Heart left ventricle (tissue), 16 donors: ENCODE measurements at places on chromosomes 2 and 18. TPM values are rescaled to one million over a fixed set of nuclear protein-coding genes. Genes with fewer than 3 reads are reported as not detected.

Gene MPP4
- polyA plus RNA-seq, result 0.24 TPM

Gene CCDC148
- 0.24 TPM for polyA plus RNA-seq

Gene SERPINB5
- not detected for polyA plus RNA-seq

Gene SLC14A1
- 7.1 TPM for polyA plus RNA-seq

Gene PUM2
- polyA plus RNA-seq, result 18.6 TPM

Gene UGT1A5
- polyA plus RNA-seq, result not detected

Gene HTR2B
- 0.25 TPM for polyA plus RNA-seq

Gene COMMD1
- 99.5 TPM for polyA plus RNA-seq

Gene MAP3K2
- 7.5 TPM for polyA plus RNA-seq

- H3K27ac ChIP-seq, result no peak overlapping the region
- no peaks in the 10 kb centered on the region for H3K27me3 ChIP-seq
- no peak overlapping the region for H3K4me3 ChIP-seq
- no peak for DNase-seq
- H3K36me3 ChIP-seq, result peaks cover 15% of the 10 kb centered on the region
Observed at GRCh38 chr18:9530226-9531009, 55.1 kb downstream of the RALBP1 start.

- H3K4me3 ChIP-seq, result no peak overlapping the region
- H3K27ac ChIP-seq, result no peak overlapping the region
- DNase-seq, result no peak
- H3K36me3 ChIP-seq, result peaks cover 64% of the 10 kb centered on the region
- H3K27me3 ChIP-seq, result no peaks in the 10 kb centered on the region
- H3K4me1 ChIP-seq, result no peaks in the 10 kb centered on the region
Observed at GRCh38 chr2:223989206-223989855, 32.1 kb downstream of the MRPL44 start.

DNA sequence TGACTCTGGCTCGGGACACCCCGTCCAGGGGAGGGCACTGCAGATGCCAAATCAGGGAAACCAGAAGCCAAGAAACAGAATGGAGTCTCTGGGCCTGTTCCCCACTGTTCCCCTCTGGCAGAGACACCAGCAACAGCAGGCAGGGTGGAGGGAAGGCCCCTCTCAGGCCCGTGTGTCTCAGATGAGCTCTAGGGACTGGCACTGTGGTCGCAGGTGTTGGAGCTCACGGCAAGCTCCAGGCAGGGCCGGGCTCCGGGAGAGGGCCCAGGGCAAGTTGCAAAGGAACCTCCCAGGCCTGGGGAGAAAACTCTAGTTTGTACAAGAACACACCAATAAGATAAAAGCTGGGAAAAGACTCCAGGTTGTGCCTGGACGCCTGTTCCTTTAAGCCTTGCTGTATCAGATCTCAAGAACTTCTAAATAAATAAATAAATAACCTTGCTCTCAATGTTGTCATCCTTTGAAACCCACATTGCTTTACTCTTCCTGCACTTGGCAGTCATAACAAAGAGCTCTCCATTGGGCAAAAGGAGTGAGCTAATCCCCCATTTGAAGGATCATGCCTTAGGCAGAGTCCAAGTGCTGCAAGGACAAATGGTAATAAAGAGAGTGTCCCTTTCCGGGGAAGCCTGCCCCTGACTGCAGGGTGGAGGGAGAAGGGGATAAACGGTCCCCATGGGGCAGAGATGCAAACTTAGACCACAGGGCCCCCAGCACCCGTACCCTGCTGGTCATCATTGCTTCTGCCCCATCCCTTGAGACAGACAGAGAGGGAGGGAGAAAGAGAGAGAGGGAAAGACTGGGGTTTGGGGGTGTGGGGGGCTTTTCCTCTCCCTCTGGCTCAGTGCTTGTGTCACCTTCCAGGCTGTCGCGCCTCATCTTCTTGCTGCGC, 33.3 kb downstream of the CNGA3 start:
- no peak overlapping the region for H3K27ac ChIP-seq
- peaks cover 17% of the 10 kb centered on the region for H3K4me1 ChIP-seq
- no peaks in the 10 kb centered on the region for H3K36me3 ChIP-seq
- no peak for DNase-seq

DNA sequence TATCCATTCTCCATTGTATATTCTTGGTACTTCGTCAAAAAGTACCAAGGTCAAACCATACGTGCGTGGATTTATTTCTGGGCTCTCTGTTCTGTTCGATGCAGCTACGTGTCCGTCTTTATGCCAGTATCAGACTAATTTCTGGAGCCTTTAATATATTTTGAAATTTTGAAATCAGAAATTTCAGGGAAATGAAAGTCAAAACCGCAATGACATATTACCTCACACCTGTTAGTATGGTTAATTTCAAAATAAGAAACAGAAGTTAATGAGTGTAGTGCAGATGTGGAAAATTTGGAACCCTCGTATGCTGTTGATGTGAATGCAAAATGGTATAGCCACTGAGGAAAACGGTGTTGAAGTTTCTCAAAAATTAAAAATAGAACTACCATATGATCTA, 156.1 kb upstream of the TRIB2 start:
- no peak overlapping the region for H3K4me3 ChIP-seq
- DNase-seq, result no peak
- H3K27ac ChIP-seq, result no peak overlapping the region
- H3K4me1 ChIP-seq, result peaks cover 4% of the 10 kb centered on the region

DNA sequence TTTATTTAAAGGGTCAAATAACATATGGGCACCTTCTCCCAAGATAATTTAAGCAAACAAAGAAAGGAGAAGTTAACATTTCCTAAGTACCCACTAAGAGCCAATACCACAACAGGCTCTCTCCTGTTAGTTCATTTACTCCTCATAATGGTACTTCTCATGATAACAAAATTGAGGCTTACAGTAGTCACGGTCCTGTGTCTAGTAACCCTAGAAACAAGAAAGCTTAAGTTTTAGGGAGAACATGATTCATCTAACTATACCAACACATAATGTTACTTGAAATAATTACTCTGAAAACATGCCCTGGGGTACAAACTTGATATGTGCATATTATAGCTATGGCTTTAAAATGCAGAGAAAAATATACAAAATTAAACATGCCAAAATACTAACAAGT, 19.8 kb downstream of the IWS1 start:
- H3K4me1 ChIP-seq, result peaks cover 22% of the 10 kb centered on the region
- H3K4me3 ChIP-seq, result no peak overlapping the region
- DNase-seq, result no peak
- H3K27ac ChIP-seq, result no peak overlapping the region
- peaks cover 41% of the 10 kb centered on the region for H3K36me3 ChIP-seq

DNA sequence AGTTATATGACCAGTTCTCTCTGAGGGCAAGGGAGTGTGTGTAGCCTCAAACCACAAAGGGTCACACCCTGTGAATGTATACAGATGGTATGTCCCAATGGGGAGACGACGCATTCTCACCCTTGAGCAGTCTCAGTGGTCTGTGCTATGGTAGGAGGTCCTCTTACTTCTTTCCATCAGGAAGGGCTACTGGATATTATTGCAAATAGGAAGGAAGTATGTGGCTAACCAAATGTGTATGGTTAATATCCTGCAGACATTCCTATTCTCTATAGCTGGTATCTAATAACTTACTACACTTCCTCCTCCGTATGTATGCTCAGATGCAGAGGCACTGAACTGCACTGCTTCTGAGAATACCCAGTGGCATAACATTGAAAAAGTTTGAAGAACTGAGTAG, 306.7 kb upstream of the CCDC68 start:
- no peaks in the 10 kb centered on the region for H3K27me3 ChIP-seq
- no peak for DNase-seq
- no peak overlapping the region for H3K27ac ChIP-seq
- H3K4me1 ChIP-seq, result peaks cover 8% of the 10 kb centered on the region
- peaks cover 92% of the 10 kb centered on the region for H3K36me3 ChIP-seq
- no peak overlapping the region for H3K4me3 ChIP-seq

GRCh38 chr2:7950035-7950612, 731.7 kb upstream of the ID2 start:
- H3K27ac ChIP-seq, result no peak overlapping the region
- H3K4me1 ChIP-seq, result no peaks in the 10 kb centered on the region
- H3K4me3 ChIP-seq, result no peak overlapping the region

- H3K4me1 ChIP-seq, result peaks cover 40% of the 10 kb centered on the region
- no peak for DNase-seq
- H3K4me3 ChIP-seq, result no peak overlapping the region
- H3K27ac ChIP-seq, result peak overlapping the region; percentile 94
- no peaks in the 10 kb centered on the region for H3K27me3 ChIP-seq
Observed at GRCh38 chr18:9612977-9613376, 1.4 kb downstream of the PPP4R1 start.

- no peaks in the 10 kb centered on the region for H3K36me3 ChIP-seq
- no peaks in the 10 kb centered on the region for H3K4me1 ChIP-seq
- H3K27me3 ChIP-seq, result no peaks in the 10 kb centered on the region
- H3K27ac ChIP-seq, result no peak overlapping the region
- no peak for DNase-seq
- H3K4me3 ChIP-seq, result no peak overlapping the region
Observed at GRCh38 chr18:78303519-78304191, 676.0 kb upstream of the SALL3 start.

GRCh38 chr2:153027533-153027932, 309.1 kb downstream of the ARL6IP6 start:
- H3K4me3 ChIP-seq, result no peak overlapping the region
- no peaks in the 10 kb centered on the region for H3K4me1 ChIP-seq
- no peak for DNase-seq

GRCh38 chr2:133822517-133823225, 254.4 kb upstream of the NCKAP5 start:
- H3K27me3 ChIP-seq, result no peaks in the 10 kb centered on the region
- no peaks in the 10 kb centered on the region for H3K4me1 ChIP-seq
- H3K4me3 ChIP-seq, result no peak overlapping the region
- DNase-seq, result no peak
- no peak overlapping the region for H3K27ac ChIP-seq

GRCh38 chr18:4237664-4238041, 217.5 kb downstream of the DLGAP1 start:
- H3K4me3 ChIP-seq, result no peak overlapping the region
- no peaks in the 10 kb centered on the region for H3K36me3 ChIP-seq
- DNase-seq, result no peak
- no peaks in the 10 kb centered on the region for H3K4me1 ChIP-seq
- no peaks in the 10 kb centered on the region for H3K27me3 ChIP-seq
- H3K27ac ChIP-seq, result no peak overlapping the region

DNA sequence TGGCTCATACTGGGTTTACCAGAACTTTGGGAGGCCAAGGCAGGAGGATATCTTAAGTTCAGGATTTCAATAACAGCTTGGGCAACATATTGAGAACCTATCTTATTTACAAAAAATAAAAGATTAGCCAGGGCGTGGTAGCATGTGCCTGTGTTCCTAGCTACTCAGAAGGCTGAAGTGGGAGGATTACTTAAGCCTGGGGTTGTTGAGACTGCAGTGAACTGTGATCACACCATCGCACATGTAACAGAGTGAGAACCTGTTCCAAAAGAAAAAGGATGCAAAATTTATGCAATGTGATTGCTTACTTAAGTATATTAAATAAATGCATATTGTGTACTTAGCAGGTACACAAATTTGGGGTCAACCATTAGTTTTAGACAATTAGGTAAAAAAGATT, 768.9 kb upstream of the CDH7 start:
- no peak overlapping the region for H3K4me3 ChIP-seq
- H3K36me3 ChIP-seq, result no peaks in the 10 kb centered on the region
- peaks cover 4% of the 10 kb centered on the region for H3K4me1 ChIP-seq
- no peak overlapping the region for H3K27ac ChIP-seq
- H3K27me3 ChIP-seq, result no peaks in the 10 kb centered on the region

DNA sequence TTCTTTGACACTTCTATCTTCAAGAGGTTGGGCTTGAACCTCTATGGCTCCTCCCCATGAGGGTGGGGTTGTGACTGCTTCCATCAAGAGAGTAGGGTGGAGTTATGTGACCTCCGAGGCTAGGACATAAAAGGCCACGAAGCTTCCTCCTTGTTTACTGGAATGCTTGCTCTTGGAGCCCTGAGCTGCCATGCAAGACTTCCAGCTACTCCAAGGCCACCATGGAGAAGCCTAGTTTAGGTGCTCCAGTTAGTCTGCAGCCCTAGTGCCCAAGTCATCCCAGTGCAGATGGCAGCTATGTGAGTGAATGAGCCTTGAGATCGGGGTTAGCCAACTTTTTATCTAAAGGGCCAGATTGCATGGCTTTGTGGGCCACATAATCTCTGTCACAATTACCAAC, 2.4 kb upstream of the MERTK start:
- peaks cover 3% of the 10 kb centered on the region for H3K4me1 ChIP-seq
- no peaks in the 10 kb centered on the region for H3K27me3 ChIP-seq
- H3K4me3 ChIP-seq, result no peak overlapping the region

- H3K27me3 ChIP-seq, result no peaks in the 10 kb centered on the region
- H3K36me3 ChIP-seq, result no peaks in the 10 kb centered on the region
- no peak overlapping the region for H3K27ac ChIP-seq
- H3K4me3 ChIP-seq, result no peak overlapping the region
- no peak for DNase-seq
- peaks cover 2% of the 10 kb centered on the region for H3K4me1 ChIP-seq
Observed at GRCh38 chr2:25201265-25201664, 32.9 kb upstream of the POMC start.

DNA sequence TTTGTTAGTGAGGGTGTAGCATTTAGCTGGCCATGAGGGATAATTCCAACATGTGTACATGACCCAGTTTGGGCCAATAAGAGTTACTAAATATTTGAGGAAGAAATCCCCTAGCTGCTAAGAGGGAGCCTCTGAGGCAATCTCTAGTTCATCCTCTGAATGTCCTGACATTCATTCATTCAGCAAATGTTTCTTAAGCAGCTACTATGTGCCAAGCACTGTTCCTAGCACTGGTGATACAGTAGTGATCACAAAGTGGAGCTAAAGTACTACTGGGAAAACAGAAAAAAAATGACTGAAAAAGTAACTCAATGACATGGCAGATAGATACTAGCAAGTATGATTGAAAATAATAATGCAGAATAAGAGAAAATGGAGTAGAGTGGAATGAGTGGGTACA, 79.8 kb upstream of the PID1 start:
- H3K4me3 ChIP-seq, result no peak overlapping the region
- no peaks in the 10 kb centered on the region for H3K27me3 ChIP-seq
- no peak for DNase-seq
- H3K27ac ChIP-seq, result no peak overlapping the region
- no peaks in the 10 kb centered on the region for H3K36me3 ChIP-seq
